ENCODE measurements at places on chromosomes 5 and 9.

DNA sequence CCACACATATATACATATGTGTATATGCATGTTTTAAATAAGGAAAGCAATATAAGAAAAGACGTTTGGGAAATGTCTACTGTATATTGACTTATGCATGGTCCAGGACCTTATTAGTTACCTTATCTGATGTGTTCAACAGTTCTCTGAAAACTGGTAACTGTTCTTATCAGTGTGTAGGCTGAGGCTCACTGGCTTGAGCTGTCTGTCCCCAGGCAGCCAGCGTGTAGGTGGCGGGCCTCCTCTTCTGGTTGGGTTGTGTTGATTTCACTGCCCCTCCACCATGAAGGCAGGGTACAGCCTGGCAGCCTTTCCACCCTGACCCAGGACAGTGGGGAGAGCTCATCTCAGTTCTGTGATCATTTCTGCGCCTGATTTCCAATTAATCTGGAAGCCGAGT, 38.7 kb upstream of the SEMA4D start:
- DNase-seq = no peak

- no peak for DNase-seq
Measured at GRCh38 chr5:75463726-75464125, 47.7 kb downstream of the CERT1 start.

DNA sequence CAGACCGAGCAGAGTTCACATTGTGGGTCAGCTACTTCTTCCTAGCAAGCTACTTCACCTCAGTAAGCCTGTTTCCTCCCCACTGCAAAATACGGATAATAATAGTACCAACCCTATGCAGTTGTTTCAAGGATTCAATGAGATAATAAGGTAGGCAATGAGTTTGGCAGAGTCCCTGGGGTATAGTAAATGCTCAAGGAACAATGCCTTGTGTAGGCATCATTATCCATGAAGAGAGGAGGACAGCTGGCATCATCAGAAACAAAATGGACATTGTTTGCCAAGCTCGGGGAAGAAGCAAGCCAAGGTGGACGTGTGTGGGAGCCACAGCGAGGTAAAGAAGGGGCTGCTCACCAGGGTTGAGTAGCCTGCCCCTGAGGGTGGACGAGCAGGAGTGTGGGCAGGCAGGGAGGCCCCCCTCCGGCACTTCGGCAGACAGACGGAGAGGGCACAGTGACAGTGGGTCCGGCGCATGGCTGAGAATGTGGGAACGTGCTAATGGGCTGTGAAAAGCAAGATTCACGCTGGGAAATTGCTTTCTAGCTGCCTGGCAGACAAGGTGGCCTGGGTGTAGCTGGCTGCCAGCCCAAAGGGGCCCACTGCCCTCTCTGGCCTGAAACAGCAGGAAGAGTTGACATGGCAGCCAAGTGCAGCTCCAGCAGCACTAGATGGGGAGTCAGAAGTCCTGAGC, 10.1 kb downstream of the CAMK2A start:
- no peak for DNase-seq

DNA sequence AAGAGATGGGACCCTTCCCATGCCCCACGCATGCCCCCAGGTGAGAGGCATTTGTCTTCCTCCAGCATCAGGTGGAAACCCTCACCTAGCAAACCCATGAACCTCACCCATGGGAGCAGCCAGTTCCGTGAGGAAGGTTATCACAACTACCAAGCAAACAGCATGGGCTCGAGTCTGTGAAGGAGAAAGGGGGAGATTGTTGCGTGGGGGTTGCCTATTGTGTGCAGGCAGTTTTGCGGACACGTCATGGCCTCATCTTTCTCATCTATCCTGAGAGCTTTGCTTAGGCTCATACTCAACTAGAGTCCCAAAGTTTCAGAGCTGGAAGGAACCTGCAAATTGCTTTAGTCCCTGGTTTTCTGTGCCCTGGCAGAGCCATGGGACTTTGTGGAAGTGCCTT, 73.6 kb upstream of the TGFBR1 start:
- DNase-seq = no peak

DNA sequence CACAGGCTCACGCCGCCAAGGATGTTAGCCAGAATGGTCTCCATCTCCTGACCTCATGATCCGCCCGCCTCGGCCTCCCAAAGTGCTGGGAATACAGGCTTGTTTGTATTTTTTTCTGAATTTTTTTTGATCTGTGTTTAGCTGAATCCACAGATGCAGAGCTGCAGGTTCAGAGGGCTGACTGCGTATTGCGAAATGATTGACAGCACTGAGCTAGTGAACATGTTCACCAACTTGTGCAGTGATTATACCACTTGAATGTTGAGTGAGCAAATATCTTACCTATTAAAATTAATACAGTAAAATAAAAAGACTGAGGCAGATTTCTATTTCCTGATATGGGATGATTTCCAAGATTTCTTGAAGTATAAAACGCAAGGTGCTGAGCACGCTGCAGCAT, 123.1 kb upstream of the PHYKPL start:
- DNase-seq = no peak

DNA sequence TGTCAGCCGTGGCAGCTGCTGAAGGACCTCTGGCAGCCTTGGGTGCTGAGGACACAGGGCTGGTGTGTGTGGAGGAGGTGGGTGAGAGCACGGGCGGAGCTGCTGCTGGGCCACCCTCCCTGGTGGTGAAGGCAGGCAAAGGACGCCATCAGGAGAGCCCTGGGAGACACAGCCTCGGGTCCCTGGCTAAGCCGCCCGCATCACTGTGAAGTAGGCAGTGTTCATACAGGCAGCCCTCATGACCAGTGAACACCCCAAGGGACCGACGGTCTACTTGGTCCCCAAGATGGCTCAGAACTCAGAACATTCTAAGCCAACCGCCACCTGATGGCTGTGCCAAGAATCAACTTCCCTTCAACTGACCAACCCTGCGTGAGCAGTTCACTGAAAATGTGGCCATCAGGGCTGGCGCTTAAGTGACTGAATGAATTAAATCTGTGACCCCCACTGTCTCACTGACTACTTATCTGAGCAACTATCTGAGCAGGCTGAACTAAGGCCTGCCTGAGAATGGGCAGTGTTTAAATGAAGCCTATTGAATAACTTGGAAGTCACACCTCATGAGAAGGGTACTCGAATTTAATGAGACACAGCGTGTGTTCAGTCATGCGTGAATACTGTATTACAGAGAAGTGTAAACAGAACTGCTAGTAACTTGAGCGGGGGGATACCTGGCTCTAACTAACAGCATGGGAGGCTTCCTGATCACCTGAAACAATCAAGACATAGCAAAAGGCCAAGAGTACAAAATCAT, 54.7 kb upstream of the SIMC1 start:
- DNase-seq = no peak

GRCh38 chr5:172707285-172708182, 63.5 kb downstream of the DUSP1 start:
- no peak for DNase-seq

DNA sequence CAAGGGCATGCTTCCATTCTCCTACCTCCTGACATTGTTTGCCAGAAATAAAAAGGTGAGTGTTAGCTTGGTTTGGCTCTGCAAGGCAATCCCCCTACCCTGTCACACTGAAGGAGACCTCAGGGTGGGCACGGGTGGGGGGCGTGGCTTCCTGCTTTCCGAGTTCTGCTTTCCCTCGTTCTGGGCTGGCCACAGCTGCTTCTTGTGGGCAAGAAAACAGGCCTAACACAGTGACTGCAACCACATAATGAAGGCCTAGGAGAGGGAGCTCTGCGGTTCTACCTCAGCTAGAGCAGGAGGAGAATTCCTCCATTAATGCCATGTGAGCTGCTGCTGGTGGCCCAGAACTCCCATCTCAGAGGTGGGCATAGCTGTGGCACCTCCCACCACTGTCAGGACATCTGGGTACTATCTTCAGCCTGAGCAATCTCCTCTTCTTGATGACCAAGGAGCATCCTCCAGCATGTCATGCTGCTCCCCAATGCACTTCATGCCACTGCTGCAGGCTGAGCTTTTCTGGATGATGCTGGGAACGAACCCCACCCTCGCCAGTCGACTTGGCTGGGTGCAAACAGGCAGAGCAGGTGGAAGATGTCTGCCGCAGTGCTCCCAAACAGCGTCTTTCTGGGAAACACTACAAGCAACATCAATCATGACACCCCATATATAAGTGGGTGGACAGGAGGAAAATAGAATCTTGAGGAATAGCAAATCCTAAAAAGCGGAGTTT, 139.5 kb upstream of the RAPGEF1 start:
- DNase-seq = no peak

DNA sequence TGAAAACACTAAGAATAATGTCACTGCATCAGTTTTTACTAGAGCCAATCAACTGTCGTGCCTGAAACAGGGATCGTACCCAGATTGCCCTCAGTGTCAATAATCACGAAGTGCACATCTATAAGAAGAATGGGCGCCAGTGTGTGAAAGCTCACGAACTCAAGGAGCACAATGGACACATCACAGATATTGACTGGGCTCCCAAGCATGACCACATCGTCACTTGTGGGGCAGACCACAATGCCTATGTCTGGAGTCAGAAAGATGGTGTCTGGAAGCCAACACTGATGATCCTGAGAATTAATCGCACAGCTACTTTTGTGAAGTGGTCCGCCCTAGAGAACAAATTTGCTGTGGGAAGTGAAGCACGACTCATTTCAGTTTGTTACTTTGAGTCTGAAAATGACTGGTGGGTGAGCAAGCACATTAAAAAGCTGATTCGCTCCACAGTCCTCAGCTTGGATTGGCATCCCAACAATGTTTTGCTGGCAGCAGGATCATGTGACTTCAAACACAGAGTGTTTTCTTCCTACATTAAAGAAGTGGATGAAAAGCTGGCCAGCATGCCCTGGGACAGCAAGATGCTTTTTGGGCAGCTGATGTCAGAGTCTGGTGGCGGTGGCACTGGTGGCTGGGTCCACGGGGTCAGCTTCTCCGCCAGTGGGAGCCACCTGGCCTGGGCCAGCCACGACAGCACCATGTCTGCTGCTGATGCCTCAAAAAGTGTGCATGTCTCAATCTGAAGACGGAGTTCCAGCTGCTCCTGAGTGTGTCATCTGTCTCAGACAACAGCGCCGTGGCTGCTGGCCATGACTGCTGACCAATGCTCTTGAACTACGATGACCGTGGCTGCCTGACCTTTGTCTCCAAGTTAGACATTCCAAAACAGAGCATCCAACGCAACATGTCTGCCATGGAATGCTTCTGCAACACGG, 32.2 kb downstream of the NSA2 start:
- no peak for DNase-seq

DNA sequence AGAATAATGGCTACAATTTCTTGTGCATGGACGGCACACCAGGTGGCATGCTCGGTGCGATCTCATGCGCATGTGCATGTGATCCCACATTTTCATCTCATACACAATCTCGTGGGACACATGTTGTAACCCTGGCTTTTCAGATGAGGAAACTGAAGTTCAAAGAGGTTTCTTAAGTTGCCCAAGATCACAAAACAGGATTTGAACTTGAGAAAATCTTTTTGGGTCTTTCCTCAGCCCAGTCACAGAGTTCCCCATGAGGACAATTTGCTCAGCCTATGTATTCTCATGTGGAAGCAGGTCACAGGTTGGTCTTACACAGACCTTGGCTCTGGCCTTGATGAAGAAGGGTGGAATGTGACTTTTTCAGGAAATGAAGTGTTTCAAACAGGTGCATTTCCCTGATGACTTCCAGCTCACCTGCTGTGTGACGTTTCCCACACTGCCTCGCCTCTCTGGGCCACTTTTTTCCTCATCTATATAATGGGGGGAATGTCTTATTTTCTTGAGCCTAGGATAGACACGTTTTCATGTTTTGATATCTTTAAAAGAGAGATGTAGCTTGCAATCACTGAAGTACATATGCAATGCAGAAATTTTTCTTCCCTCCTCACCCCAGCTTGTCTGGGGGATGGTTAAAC, 7.1 kb upstream of the ORM1 start:
- DNase-seq = no peak

Measured in activated CD4-positive, alpha-beta T cell treated with anti-CD3 and anti-CD28 coated beads, Interleukin-2, amount 50 U/mL, for 4 hours (primary cell).